ENCODE measurements at places on chromosomes 16 and 17.

DNA sequence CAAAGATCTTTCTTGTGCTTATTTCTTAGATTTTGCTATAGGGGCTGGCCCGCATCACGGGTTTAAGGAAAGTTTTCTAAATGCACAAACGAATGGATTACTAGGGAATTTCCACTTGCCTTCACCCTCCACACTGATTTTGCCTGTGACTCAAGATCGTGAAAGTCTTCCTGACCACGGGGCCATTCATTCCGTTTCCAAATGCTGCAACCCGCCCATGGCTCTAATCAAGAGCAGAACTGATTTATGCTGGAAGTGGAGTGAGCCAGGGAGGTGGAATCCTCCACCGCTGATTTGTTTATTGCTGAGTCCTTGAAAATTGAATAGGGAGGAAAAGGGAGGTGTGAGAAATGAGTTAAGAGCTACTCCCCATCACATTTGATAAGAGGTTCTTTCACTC, 52.4 kb downstream of the CA10 start:
- no peak for DNase-seq

DNA sequence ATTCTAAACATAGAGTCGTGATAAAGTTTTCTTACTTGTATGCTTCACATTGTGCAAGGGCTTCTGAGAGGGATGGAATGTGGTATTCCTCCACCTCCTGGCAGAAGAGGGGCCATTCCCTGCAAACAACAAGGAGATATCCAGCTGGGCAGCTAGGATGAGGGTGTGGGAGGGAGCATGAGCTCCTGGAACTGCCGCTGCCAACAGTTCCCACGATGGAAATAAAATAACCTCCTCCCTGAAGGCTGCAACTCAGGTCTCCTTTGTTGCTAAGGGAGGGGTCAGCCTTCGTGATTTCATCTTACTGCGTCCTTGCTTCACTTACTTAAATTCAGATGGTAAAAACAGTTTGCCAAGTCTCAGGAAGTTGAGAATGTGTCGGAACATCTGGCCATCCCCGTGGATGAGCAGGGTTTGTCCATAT, 15.6 kb downstream of the PLEKHG4 start:
- DNase-seq = no peak

DNA sequence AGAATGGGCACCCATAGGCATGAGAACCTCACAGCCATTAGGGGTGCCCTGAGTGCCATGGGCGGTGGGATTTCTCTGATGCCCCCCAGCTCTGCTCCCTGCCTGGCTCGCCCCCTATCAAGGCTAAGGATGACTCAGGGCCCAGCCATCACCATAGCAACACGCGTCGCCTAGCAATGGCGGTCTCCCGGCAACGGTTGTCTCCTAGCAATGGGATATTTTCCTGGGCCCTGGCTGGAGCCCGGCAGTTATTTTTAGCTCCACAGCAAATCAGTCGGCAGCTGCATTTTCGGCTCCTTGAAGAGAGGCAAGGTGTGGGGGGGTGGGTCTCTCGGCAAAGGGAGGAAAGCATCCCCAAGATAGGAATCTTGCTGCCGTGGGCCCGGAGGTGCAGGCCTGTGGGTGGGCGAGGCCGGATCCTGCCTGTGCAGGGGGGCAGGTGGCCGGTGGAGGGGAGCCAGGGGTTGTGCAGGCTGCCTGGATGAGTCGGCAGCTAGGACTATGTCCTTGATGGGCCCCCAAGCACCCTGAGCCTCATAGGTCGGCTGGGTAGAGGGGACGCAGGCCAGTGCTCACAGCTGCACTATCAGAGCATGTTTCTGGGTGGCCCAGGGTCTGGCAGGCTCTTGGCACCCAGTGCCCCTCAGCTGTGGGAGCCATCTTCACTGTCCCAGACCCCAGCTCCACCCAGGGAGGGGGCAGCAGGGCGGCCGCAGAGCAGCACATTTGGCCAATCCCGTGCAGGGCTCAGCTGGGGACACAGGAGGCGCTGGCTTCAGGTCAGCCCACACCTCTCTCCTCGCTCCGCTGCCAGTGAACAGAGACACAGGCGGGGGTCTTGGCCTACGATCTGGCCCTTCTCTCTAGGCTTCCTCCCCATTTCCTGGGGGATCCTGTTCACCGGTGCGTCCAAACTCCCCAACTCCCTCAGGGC, 4.2 kb upstream of the FBXL16 start:
- DNase-seq = no peak

- DNase-seq = no peak
Measured at GRCh38 chr16:10597187-10597601, 16.8 kb upstream of the EMP2 start.

- DNase-seq = no peak
Measured at GRCh38 chr17:36188891-36189306, 7.7 kb downstream of the CCL3L1 start.

- no peak for DNase-seq
Measured at GRCh38 chr17:63358111-63358839, 87.8 kb downstream of the CYB561 start.

GRCh38 chr17:55816532-55817396, 65.9 kb downstream of the PCTP start:
- DNase-seq = no peak

GRCh38 chr16:28597692-28598261, 927 bp upstream of the SULT1A2 start:
- no peak for DNase-seq

DNA sequence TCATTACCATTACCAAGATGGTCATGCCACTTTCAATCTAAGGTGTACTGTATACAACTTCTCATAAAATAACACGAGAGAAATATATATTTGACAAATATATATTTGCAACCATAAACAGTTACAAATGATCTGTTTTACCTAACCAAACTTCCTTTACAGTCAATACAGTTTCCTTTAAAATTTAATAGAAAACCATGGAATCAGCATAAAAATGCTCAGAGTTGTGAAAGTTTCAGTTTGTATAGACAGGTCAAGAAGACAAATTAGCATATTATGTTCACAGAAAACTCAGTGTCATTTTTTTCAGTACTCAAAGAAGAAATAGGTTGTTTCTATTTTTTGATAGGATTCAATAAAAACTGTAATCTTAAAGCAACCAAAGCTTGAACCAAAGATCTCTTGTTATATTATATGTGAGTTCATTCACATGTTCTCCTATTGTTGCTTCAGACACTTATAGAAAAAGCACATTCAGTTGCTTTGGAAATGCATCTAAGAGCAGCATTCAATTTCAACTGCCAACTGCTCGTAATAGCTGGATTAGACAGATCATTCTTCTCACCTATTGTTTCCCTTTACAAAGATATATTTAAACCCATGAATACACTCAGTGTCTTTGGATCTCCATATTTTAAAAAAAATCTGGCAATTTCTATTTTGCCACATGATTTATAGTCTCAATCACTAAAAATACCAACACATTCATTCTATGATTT, 15.1 kb downstream of the SSH2 start:
- DNase-seq = no peak

DNA sequence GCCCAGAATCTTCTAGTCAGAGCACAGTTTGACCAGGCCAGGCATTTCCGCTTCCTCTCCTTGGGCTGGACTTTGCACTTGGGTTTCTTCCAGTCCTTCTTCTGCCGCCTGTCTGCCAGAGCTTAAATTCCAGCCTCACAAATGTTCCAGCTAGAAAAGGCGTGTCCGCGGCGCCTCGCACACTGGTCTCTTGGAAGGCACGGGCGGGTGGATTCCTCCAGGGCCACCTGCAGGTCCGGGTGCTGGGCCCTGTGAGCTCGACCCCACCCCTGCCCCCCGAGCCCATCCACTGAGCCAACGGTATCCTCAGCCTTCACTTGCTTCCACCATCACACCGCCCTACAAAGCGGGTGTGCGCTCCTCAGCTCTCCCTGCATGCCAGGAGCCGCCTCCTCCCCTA, 2026.5 kb downstream of the TP53TG3F start:
- no peak for DNase-seq

DNA sequence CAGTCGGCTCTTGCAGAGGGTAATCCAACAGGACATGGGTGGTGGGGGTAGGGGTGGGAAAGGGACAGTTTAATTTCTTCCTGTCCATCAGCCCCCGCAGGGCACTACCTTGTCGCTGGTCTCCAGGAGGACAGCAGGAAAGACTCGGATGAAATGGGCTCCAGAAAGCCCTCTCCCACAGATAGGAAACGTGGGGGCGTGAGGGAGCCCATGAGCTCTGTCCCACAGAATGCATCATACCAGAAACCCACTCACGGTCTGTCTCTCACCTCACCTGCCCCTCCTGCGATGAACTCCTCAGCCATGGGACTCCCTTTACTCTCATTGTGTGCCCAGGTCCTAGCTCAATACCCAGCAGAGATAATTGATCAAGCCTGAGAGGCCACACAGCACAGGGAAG, 240.1 kb downstream of the GSG1L start:
- no peak for DNase-seq

GRCh38 chr17:40290629-40291280, 3.1 kb downstream of the CDC6 start:
- no peak for DNase-seq

GRCh38 chr16:66408163-66409048, 18.7 kb upstream of the BEAN1 start:
- DNase-seq = no peak

Data from stimulated activated CD4-positive, alpha-beta T cell treated with anti-CD3 and anti-CD28 coated beads, TNF-alpha, amount 100 ng/mL, for 1 hour (primary cell).